ENCODE measurements at places on chromosomes 13 and 19.

DNA sequence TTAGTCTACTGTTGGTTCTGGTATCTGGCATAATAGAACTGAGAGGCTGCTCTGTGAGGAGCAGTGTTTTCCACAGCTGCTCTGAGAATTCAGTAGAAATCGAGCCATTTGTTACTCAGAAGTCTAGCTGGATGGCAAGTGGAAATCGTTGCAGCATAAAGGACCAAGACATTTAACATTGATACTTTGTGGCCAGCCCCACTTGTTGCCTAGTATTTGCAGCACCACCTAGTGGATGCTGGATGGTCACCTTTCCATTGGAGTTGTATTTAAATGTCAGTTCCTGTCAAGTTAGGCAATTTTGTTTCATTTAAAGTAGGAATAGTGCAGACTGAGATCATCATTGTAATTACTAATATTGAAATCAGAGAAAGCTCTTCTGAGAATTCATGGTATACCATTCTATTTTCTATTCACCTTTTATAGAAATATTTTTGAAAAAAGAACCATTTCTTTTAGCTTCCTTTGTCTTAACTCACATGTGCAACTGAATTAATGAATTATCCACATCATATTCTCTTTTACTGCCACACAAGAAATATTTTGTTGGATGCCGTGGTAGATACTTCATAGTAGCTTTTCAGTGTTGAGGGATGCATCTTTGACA is 64.6 kb downstream of the PDS5B start:
- no peak for DNase-seq

DNA sequence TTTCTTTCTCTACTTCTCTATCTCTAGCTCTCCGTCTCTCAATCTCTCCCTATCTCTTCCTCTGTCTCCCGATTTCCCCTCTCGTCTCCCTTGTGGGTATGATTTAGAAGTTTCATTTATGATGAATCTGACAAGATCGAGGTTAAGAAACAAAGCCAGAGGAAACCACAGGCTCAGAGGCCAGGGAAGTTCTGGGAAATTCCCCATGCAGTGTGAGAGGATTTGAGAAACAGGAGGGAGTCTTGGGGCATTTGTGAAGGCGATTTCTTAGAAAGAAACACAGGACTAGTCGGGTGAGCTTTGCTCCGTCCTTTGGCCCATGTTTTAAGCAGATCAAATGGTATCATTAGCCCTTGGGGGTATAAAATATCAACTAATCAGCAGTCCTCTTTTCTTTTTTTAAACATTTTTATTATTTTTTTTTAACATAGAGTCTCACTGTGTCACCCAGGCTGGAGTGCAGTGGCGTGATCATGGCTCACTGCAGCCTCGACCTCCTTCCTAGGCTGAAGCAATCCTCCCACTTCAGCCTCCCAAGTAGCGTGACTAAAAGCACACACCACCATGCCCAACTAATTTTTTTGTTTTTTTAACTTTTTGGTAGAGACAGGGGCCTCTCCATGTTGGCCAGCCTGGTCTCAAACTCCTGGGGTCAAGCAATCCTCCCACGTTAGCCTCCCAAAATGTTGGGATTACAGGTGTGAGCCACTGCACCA is 25.8 kb downstream of the TNFSF9 start:
- no peak for DNase-seq

DNA sequence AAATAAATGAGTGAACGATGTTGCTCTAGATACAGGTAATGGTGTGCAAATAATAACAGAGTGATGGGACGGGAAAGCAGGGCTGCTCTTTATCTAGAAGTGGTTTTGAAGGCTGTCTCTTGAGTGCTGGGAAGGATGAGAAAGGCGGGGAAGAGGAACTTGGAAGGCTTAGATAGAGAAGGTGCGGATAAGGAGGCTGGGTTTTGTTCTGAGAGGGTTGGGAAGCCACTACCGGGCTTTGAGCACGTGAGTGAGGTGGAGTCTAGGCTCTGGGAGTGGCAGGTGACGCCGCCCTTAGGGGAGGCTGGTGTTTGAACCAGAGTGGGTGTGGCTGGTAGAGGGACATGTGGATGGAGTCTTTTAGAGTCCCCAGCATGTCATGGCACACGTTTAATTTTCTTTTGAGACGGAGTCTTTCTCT is 811 bp downstream of the ARMC6 start:
- peak; percentile 84 for DNase-seq

DNA sequence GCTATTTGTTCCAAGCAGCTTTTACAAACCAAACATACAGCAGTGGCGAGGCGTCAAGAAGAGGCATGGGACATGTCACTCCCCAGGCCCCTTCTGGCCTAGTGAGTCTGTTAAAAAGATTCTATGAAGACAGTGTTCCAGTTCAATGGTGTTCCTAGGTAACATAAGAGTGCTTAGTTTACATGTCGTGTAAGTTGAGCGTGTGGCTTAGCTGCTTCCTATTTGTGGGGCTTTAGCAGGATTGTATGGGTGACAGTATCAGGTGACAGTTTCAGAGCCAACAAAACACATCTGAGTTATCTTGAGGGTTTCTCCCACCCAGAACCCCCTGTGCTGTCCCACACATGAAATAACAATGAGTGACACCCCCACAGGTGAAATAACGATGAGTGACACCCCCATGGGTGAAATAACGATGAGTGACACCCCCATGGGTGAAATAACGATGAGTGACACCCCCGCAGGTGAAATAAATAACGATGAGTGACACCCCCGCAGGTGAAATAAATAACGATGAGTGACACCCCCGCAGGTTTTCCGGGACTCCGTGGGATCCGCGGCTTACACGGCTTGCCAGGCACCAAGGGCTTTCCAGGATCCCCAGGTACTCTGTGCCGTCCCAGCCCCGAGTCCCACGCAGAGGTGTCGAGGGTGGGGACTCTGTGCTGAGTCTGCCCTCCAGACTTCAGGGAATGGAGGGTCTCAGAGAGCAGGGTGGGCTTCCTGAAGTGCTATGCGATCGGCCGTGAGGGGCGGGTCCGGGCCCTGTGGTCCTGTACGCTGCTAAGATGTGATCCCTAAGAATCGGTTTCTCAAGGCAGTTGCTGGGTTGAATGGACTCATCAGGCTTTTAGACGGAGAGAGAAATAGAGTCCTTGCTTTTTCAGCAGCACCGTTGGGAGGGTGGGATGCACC is 68.6 kb downstream of the RAB20 start:
- DNase-seq, result no peak

DNA sequence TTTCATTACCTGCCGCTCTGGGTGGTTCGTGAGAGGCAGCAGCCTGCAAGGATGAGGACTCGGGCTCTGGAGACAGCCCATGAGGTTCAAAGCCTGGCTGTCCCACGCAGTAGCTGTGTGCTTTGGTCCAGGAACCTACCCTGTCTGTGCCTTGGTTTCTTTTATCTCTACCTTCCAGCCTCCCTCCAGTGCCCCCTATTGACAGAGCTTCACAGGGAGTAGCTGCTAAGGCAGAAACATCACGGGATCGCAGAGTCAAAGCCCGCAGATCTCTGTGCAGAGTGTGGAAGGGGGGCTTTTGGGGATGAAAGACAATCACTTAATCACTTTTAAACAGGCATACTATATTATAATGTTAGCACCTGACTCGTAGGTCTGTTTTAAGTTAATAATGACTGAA is 16.2 kb downstream of the ZNF71 start:
- no peak for DNase-seq
